Mammary epithelial cell (primary cell): ENCODE measurements at places on chromosomes 5 and 9.
A peak's percentile ranks its signal among the peaks of the same experiment; 100 is the strongest.

GRCh38 chr9:14447103-14447502 is 133.2 kb upstream of the NFIB start:
- DNase-seq: no peak

GRCh38 chr5:128842241-128842640 is 123.0 kb upstream of the SLC27A6 start:
- DNase-seq: no peak

- DNase-seq: no peak
Measured at GRCh38 chr5:57325678-57326397, 152.0 kb downstream of the GPBP1 start.

GRCh38 chr5:13831351-13831750 is 113.1 kb downstream of the DNAH5 start:
- peak; percentile 74 for DNase-seq

DNA sequence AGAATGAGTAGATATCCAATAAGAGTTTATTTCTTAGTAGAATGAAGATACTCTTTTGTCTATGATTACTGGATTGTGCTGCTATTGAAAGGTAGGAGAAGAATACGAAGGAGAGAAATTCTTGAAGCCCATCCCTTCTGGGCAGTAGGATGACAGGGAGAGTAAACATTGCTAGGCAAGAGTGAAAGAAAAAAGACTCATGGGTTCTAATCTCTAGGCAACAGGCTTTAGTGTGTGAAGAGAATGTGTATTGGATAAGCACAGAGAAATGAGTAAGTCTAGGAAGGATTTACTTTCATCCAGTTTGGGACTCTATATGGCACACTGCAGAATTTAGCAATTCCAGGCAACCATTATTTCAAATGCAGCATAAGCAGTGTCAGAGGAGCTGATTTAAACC is 216.0 kb downstream of the GABRG2 start:
- no peak for DNase-seq

DNA sequence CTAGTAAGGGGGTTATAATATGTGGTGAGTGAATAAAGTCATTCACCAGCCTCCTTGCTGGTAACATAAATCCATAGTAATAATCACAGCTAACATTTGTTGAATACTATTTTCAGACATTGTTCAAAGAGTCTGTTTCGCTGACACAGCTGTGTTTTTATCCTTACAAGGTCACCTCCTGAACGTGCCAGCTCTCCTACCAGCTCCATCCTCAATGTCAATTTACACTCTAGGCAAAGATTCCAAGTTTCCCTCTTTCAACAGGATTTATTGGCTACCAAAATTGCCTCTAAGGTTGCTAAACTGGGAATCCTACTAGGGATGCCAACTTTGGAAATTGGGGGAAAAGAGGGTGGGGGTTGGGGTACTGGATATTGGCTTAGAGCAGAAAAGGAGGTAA is 30.7 kb upstream of the SMC5 start:
- no peak for DNase-seq

DNA sequence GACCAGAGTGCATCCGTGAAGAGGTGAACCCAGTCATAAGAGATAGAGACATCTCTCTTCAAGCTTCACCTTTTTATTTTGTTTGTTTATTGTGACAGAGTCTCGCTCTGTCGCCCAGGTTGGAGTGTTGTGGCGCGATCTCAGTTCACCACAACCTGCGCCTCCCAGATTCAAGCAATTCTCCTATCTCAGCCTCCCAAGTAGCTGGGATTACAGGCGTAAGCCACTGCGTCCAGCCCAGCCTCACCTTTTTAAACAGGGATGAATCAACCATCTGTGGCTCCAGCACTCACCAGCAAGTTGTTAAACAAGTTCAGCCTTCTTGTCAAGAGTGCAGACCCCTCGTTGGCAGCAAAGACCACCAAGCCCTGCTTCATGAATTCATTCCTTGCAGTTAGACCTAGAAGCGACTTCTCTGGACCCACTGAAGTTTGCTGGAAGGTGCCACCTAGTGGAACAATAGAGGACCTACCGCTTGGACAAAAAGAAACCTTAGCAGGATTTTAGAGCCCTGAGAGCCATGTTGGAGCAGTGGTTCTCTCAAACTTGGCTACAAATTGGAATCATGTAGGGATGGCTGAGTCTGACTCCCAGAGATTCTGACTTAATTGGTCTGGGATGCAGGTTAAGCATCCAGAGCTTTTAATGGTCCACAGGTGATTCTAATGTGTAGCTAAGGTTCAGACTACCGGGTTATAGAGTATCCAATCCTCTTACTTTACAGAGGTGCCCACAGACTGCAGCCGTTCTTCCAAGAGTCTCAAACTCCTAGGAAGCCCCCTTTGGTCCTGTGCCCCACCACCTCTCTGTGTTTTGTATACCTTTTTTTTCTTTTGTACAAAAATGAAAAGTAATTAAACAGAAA is 10.5 kb upstream of the GALNT10 start:
- peak; percentile 30 for DNase-seq

GRCh38 chr9:89603767-89604665 is 796 bp upstream of the GADD45G start:
- DNase-seq: peak; percentile 39

- peak; percentile 4 for DNase-seq
Measured at GRCh38 chr5:168152660-168153059, 138.8 kb upstream of the WWC1 start.

GRCh38 chr5:171834461-171834860 is 48.8 kb downstream of the SMIM23 start:
- no peak for DNase-seq

- DNase-seq: no peak
Measured at GRCh38 chr9:28456861-28457260, 883.6 kb upstream of the C9orf72 start.

DNA sequence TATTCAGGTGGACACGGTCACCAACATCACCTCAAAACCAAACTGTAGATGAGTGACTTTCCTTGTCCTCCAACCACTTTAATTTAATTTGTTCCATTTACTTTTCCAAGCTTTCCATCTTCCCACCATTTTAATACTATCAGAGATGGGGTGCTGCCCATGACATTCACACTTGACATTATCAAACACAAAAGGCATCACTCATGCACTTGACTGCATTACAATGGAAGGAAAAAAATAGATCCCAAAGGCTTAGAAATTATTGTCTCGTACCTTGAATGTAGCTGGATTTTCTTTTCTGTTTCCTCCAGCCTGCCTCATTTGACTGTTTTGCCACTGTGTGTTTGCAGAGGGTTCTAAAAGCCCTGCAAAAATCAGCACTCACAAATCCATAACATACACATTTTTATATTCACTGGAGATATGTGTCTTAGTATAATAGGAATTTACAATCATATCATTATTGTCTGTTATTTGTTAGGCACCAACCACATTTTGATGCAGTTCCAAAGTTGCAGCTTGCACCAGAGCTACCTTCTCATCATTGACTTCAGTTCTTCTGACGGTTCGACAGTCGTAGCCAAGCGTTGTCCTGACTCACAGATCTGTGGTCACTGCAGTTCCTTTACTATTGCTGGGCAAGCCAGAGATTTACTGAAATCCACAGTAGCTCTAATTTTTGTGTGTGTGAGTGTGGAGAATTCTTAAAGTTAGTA is 712.3 kb upstream of the WWC1 start:
- DNase-seq: no peak

DNA sequence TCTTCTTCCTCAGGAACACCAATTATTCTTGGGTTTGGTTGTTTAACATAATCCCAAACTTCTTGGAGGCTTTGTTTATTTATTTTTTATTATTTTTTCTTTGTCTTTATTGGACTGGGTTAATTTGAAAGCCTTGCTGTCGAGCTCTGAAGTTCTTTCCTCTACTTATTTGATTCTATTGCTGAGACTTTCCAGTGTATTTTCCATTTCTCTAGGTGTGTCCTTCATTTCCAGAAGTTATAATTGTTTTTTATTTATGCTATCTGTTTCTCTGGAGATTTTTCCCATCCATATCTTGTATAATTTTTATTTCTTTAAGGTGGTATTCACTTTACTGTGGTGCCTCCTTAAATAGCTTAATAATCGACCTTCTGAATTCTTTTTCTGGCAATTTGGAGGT is 8.8 kb upstream of the RIOK2 start:
- DNase-seq: no peak

DNA sequence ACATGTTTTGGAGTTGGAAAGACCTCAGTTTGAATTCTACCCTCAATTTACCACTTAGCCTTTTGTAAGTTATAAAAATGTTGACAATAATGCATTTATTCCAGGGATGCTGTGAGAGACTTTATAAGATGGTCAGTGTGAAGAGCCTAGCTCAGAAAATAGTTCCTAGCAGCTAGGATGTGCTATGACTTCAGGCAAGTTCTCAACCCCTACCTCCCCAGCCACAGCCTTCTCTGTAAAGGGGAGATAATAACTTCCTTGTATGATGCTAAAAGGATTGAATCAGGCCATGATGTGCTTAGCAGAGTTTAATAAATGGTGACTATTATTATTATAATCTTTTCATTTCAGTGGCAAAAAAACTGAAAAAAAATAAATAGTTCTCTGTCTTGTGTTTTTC is 77.6 kb downstream of the ALDH1A1 start:
- DNase-seq: no peak

DNA sequence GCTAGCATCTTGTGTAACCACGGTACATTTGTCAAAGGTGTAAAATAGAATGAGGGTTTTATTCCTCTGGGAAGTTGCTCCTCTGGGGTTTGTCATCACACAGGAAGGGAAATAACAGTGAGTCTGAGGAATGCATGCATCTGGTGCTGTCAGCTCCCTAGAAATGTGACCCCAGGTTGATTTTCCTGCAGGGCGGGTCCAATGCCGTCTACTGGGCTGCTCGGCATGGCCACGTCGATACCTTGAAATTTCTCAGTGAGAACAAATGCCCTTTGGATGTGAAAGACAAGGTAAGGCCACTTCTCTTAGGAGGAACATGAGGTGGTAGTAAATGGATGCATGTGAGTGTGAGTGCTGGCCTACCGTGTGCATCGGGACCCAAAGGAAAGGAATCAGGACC is 78.8 kb upstream of the CTSL start:
- no peak for DNase-seq

- DNase-seq: peak; percentile 8
Measured at GRCh38 chr9:7402334-7403027, 397.1 kb downstream of the DMAC1 start.

GRCh38 chr5:32909207-32909606 is 198.1 kb downstream of the NPR3 start:
- no peak for DNase-seq

DNA sequence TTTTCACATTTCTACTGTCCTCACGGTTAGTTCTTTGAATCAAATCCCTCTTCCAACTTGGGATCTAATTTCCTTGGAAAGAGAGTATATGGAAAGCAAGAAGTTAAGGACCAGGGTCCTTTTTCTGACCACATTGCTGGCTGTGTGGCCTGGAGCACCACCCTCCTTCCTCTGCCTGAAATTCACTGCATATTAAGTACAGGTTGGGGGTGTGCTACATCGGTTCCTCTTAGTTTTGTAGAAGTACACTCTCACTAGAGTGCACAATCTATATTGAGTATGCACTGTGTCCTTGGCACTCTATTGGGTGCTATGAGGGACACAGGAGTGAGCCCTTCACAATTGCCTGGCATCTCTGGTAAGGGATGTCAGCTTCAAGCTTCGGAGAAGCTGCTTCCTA is 53.8 kb upstream of the KLF9 start:
- DNase-seq: no peak

GRCh38 chr5:13307480-13307879 is 637.0 kb downstream of the DNAH5 start:
- no peak for DNase-seq

DNA sequence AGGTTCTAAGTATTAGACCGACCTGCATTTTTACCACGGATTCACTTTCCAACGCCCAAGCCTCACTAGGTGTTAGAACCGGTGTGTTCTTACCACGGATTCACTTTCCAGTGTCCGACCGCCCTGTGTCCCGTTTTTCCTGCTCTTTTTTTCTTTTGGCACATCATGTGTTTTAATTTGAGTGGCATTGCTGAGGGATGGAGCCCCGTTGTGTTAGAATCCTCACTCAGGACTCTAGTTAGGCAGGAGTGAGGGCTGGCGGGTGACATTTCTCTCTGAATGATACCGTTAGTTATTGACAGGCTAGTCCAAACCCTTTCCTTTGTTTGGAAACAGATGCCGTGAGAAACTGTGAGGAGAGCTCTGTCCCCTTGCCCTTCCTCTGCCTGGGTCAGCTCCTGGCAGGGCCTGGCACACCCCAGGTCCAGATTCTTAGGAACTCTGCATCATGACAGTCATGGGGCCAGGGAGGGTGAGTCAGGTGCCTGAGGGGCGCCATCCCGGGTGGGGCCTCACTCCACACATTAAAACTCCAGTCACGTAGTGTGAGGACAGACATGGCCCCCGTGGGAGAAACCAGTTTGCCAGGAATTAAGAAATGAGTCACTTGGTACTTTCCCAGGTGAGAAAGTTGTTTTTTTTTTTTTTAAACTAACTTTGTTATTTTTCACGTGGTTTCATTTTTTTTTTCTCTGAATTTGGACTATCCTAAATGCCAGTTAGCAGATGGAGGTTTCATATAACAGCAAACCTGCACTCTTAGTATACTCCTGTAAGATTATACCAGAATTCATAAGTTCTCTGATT is 15.8 kb downstream of the EXOC3 start:
- peak; percentile 94 for DNase-seq

- DNase-seq: peak; percentile 80
Measured at GRCh38 chr5:87069974-87070608, 197.6 kb upstream of the RASA1 start.

DNA sequence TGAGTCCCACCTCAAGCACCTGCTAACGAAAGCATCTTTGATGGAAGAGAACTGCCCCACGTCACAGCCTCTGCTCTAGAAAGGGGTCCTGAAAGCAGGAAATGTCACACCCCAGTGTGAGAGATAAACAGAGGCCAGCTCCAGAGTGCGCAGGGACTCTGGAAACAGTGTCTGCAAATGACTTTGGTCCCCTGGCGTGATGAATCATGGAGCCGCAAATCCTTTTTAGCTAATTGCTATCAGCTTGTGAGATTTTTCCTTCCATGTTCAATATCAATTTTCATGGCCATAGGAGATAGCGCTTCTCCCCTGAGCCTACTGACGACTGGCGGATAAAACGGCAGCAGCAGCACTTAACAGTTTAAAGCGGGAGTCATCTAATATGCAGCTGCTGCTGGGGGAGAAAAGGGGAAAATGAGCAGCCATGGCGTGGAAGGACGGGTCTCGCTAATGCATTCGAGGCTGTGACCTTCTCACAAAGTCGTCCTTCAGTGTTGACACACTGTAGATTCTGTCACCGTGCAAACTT is 209.6 kb upstream of the IRX1 start:
- no peak for DNase-seq

DNA sequence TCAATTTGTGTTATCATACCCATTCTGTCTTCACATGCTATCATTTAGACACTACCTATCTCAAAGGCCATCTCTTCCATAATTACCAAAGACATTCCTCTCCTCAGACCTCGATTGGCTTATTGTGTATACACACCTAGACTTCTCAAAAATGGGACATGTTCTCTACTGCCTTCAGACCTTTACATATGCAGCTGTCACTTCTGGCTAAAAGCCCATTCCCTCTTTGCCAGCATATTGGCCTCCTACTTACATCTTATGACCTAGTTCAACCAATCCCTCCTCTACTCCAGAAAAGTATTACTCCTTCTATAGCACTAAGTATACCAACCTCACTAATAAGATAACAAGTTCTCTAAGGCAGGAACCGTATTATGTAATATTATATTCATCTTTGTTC is 84.4 kb downstream of the RAPGEF6 start:
- DNase-seq: no peak

- no peak for DNase-seq
Measured at GRCh38 chr5:80165452-80165851, 90.4 kb downstream of the SERINC5 start.

- no peak for DNase-seq
Measured at GRCh38 chr9:81826517-81826906, 101.7 kb upstream of the SPATA31D4 start.
